Smooth muscle cell of the coronary artery (primary cell): ENCODE measurements at places on chromosomes 4 and X. TPM values are rescaled to one million over a fixed set of nuclear protein-coding genes. Genes with fewer than 3 reads are reported as not detected.

The MAGEA2 gene
- total RNA-seq: not detected in 2 replicates

The HPGD gene
- 0.60 TPM in 1 of 2 replicates, not detected in the other for total RNA-seq

The SRP72 gene
- 77.6 and 95.9 TPM in 2 replicates for total RNA-seq

The MEPE gene
- total RNA-seq: not detected in 2 replicates

The RHOXF2 gene
- total RNA-seq: not detected in 2 replicates

The TMEM154 gene
- 0.47 and 0.53 TPM in 2 replicates for total RNA-seq

The NPY2R gene
- total RNA-seq: under 0.01 TPM in 1 of 2 replicates, not detected in the other

The SLC9A7 gene
- total RNA-seq: 37.2 and 65.3 TPM in 2 replicates

The SORBS2 gene
- total RNA-seq: 4.8 and 24.0 TPM in 2 replicates
